ENCODE measurements at places on chromosomes 1 and 21.
A peak's percentile ranks its signal among the peaks of the same experiment; 100 is the strongest.

GRCh38 chr1:59678040-59678439 lies 136.7 kb upstream of the HOOK1 start:
- no peak for DNase-seq

GRCh38 chr1:150150133-150151021 lies 661 bp downstream of the PLEKHO1 start:
- DNase-seq, result no peak

DNA sequence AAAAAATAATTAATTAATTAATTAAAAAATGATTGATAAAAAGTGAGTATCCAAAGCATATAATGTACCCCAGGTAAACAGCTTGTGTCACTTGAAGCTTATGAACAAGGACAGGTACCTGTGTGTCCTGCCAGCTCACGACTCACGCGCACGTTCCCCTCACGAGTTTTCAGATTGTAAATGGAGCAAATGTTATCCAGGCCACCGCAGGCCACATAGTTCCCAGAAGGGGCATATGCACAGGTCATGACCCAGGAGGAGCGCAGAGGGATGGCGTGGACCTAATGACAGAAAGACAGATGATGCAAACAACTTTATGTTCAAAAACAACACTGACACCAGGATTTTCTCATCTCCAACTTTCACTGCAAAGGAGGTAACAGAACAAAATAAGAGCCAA lies 26.0 kb upstream of the NADK start:
- DNase-seq, result no peak

DNA sequence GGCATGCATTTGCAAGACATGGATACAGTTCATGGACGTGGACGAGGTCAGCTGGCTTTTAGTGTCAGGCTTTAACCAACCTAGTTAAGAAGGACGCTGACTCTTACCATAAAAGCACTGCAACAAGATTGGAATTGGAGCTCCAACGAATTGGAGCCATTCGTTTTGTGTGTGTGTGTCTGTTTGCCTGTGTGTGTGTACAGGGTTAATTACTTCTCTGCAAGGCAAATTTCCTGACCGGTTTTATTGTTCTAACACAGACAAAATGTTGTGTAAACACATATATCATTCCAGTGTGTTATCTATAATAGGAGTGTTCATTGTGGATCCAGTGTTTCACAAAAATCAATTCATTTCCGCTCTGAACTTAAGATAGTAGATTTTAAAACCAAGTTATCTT lies 7.9 kb downstream of the ITSN1 start:
- DNase-seq, result no peak

DNA sequence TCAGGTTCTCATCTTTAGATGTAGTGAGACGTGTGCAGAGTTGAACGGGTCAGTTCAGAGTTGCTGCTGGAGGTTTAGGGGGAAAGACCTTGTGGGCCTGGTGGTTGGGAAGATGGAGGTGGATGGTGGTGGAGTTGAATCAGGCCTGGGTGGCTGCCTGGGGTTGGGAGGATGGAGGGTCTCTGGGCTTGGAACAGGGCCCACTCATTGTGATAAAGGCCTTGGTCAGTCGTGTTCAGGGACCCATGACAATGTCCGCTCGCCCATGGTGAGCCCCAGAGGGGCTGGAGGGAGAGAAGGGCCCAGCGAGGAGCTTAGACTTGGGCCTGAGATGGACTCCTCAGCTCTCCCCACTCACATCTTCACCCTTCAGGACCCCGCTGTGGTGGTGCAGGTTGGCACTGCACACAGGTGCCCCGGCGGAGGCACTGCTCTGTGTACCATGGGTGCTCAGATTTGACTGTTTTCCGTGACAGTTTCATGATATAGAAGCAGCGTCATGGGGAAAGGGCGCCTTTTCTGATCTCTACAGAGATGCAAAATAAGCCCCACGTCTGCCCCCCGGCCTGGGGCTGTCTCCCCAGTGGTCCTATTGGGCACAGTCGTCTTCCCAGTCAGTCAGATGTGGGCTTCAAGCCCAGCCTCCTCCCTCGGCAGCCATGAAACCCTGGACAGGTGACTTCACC lies 39.2 kb downstream of the DISP3 start:
- no peak for DNase-seq

DNA sequence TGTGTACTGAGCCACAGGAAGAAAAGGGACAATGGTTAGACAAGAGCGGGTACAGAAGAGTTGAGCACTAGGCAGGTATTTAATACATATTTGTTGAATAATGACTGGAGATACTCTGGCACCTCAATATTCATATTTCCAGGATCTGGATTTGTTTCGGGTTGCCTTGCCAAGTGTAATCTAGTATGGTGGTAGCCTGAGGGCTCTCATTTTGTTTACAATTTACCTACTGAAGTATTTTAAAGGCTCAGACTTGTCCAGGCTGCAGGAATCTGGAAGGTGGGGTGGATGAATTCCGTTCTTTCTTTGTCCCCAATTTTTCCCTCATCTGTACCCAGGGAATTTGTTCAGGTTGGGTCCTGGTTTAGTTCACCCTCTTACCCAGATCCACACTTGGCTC lies 95.0 kb downstream of the CACHD1 start:
- DNase-seq, result no peak

- no peak for DNase-seq
Observed at GRCh38 chr1:54375712-54376429, 30.3 kb downstream of the SSBP3 start.

DNA sequence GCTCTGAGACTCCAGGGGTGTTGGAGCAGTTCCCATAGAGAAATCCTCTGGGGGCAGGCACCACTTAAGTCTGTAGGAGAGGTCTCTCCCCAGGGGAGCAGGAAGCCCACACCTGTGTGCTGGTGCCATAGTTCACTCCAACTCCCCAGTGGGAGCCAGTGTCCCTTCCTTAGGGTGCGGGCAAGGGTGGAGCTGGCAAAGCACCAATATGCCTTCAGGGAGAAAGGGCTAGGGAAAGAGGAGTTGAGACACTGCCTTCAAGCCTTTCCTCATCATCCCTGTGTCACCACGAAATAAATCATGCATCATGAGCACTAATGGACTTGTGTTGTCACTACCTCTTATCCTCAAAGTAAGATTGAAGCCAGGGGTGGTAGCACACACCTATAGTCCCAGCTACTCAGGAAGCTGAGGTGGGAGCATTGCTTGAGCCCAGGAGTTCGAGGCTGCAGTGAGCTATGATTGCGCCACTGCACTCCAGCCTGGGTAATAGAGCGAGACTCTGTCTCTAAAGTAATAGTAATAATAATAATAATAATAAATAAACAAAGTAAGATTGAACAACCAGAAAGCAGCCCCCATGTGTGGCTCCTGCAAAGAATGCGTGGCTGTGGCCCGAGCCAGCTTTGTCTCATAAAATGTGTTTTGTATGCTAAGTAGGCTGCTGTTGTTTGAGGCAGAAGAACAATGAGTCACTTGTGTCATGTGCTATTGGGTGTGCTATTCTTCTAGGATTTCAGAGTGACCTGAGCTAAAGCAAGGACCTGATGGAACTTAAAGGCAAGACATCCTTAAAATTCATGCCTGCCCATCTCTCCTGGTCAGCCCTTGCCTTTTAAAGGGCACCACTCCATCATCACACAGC lies 6.7 kb upstream of the TIE1 start:
- peak; percentile 95 for DNase-seq

DNA sequence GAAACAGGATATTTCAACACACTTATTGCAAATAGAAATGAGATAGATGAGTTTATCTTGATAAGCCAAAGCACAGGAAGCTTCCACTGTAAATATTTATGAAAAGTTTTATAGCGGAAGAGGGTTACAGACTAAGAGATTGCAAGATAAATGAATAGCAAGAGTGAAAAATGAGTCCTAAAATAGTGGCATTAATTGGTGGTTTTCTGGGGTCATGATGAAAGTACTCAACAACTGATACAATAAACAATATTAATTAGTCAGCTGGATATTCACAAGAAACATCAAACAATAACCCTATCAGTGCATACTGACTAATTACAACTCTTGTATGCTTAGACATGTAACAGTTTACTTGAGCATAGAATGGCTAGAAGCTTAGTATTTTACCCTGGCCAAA lies 154.8 kb upstream of the CHODL start:
- DNase-seq, result no peak

GRCh38 chr1:186050360-186050759 lies 316.2 kb downstream of the HMCN1 start:
- no peak for DNase-seq

- DNase-seq, result no peak
Observed at GRCh38 chr1:241637046-241637590, 3.1 kb downstream of the CHML start.

GRCh38 chr1:116268211-116268610 lies 104.8 kb upstream of the ATP1A1 start:
- peak; percentile 15 for DNase-seq

GRCh38 chr1:106200711-106201110 lies 855.8 kb upstream of the PRMT6 start:
- DNase-seq, result no peak

DNA sequence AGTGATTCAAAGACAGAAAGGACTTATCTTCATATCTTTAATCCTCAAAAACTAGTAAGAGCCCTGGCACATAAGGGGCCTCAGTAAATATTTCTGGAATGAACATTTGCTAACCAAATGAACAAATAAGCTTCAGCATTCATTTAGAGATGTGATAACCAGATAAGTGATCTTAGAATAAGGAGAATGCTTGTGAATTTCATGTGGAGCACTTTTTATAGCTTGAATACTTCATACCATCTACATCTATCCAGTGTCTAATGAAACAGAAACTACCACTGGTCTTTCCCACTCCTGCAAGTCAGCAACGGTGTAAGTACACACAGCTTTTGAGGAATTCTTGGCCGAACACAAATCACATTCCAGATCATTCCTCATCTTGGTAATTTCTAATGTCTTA lies 38.5 kb downstream of the EDEM3 start:
- no peak for DNase-seq

- DNase-seq, result no peak
Observed at GRCh38 chr21:28608646-28609045, 384.0 kb downstream of the LTN1 start.

- DNase-seq, result no peak
Observed at GRCh38 chr1:222769181-222769580, 32.2 kb downstream of the FAM177B start.

DNA sequence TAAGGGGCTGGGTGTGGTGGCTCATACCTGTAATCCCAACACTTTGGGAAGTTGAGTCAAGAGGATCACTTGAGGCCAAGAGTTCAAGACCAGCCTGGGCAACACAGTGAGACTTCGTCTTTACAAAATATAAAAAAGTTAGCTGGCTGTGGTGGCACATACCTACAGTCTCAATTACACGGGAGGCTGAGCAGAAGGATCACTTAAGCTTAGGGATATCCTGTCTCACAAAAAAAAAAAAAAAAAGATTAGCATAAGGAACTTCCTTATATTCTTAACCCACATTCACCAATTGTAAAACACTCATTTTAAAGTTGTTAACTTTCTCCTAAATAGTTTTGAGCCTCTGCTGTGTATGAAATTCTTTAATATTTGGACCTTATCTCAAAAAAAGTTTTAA lies 53.1 kb downstream of the ABCD3 start:
- DNase-seq, result no peak

DNA sequence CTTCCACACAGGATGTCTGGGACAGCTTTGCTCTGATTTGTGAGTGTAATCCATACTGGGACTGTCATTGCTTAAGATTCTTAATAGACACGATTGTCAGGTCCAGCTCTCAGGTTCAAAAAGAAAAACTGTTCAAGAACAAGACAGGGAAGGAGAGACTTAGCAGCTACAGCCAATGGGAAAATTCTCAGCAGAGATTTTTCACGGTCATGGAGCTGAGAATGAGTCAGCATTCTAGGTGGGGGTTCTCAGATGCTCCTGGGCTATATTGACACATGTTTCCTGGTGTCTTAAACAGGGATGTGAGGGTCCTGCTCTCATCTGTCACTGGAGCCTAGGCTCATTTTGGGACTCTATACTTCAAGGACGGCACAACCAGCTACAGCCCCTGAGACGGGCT lies 318.3 kb downstream of the RRAGC start:
- no peak for DNase-seq

GRCh38 chr1:113103977-113104376 lies 31.0 kb downstream of the LRIG2 start:
- DNase-seq, result no peak

GRCh38 chr1:1809489-1809888 lies 31.2 kb upstream of the NADK start:
- no peak for DNase-seq

- DNase-seq, result no peak
Observed at GRCh38 chr1:174112489-174113162, 46.7 kb upstream of the RABGAP1L start.

- DNase-seq, result no peak
Observed at GRCh38 chr1:183262628-183263200, 76.7 kb downstream of the LAMC2 start.

- DNase-seq, result no peak
Observed at GRCh38 chr1:15011661-15012060, 141.9 kb upstream of the TMEM51 start.

DNA sequence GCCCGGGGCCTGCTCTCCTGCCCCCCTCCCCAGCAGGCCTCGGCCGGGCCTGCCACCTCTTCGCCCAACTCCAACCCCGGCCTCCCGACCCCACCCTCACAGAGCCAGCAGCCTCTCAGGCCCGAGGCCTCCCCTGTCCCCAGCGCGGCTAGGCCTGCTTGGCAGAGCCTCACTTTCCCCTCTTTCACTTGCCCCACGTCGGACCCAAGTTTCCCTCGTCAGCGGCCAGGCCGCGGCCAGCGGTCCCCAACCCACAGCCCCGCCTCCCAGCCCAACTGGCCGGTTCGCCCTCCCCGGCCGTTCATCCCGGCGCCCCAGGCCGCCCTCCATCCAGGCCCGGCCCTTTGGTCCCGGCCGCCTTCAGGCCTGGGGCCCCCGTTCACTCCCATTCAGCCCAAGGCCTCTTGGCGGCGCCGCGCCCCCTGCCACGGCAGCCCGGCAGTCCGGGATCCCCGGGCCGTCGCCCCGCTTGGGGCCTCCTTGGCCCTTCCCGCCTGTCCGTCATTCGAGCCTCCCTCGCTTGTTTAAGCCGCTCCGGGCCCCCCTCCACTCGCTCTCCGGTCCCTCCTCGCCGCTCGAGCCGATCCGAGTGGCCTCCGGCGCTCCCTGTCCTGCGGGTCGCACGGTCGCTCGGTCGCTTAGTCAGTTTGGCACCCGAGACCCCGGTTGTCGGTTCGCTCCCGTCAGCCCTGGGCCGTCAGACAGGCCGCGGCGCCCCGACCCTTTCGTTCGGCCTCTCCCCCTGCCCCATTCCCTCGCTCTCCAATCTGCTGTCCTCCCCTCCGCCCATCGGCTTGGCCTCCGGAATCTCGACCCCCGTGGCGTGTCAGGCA lies 1.4 kb downstream of the LRRC41 start:
- DNase-seq, result peak; percentile 40

Data from globus pallidus (tissue), 1 donor.